ENCODE measurements at places on chromosomes 7 and 10.

DNA sequence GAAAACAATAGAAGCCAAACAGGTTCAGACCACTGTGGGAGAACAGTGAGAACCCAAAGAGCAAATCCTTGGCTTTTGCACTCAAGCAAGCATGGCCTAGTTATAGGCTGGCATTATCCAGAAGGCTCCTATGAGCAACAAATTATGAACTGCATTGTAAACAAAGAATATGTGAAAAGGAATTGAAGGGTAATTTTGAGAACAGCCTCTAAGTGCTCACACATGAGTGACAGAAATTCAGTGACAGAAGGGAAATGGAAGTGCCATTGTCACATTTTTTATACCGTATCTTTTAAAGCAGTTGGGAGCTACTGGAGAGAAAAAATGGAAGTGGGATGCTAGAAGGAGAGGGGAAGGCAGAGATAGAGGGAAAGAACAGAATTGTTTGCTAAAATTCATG lies 114.2 kb downstream of the MACC1 start:
- DNase-seq = no peak

DNA sequence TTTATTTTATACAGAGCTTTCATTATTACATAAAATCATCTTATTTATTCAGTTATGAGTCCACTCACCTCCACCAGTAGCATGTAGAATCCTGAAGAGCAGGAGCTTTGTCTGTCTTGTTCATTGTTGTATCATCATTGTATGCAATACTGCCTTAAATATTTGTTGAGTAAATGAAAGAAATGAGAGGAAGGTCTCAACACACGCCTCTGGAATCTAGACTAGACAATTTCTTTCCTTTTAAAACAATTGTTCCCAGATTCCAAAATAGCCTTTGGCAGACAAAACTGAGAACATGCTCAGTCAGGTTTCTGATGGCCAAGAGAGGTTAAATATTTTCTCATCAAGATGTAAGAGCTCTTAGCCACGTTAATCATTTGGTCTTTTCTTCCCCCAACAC lies 173.1 kb upstream of the AGR3 start:
- DNase-seq = no peak

DNA sequence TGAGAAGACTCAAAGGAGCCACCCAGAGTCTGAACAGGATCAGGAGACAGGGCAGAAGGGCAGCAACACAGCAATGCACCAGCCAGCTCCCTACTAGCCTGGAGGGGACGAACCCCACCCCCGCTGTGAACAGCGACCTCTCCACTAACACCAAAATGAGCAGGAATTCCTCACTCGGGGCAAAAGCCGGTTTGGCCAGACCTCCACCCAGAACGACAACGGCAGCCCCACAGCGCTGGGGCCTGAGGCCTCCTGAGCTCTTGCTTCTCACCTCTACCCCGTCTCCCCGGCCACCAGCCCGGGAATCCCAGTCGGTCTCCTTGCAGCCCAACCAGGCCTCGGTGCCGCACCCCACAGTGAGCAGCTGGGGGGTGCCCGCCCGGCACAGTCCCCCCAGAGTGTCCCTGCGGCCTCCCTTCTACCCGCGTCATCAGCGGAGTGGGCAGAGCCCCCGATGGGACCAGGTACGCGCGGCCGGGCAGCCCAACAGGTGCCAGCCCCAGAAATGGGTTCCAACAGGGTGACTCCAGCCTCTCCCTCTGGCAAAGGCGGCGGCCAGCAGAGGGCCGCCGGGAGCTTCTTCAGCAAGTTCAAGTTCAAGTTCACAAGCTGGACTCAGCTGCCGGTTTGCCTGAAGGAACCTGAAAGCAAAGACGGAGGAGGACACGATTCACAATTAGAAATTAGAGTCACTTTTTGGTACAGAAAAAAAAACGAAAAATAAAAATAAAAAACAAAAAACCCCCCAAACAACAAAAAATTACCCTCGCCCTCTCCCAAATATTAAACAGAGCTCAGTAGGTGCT lies 129.0 kb downstream of the MARCHF5 start:
- no peak for DNase-seq

GRCh38 chr7:516606-517456 lies 2.8 kb downstream of the PDGFA start:
- no peak for DNase-seq

GRCh38 chr10:1159131-1160061 lies 103.2 kb downstream of the WDR37 start:
- DNase-seq = no peak

DNA sequence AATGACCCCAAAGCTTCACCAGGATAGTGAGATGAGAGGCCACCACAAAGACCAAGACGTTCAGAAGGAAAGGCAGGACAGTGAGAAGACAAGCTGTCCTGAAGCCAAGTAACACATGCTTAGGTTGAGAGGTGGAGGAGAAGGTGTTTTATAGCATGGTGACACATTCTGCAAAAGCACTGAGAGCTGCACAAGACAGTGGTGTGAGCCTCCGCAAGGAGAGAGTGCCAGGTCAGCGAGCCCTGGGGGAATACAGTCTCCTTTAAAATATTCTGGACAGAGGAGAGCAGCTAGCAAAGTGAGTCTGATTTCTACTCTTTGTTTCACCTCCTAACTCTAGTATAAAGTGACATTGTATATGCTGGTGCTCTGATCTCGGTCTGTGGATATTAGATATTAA lies 68.0 kb upstream of the VKORC1L1 start:
- no peak for DNase-seq

GRCh38 chr10:80497187-80498077 lies 40.3 kb upstream of the SH2D4B start:
- DNase-seq = no peak

DNA sequence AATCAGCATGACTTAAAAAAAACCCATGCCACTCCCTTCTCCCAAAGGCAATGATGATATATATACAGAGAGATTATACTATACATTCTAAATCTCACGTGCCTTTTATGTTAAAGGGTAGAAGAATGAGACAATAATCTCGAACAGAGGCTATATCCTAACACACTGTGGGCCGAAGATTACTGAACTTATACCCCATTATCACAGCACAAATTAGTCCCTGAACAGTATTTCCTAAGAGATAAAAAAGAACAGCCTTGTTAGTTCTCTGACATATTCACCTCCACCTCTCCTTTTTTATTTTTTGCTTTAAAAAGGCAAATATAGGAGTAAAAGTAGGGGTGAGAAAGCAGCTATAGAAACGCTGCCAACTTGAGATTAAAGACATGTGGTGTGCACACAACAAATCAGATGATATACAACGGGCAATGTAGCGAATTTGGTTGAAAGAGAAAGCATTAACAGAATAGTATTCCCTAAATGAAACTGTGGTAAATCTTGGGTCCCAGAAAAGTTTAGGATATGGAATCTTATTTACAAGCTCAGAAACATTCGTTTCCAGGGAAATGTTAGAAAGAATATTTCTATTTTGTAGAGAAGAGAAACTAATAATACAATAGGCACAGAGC lies 69.5 kb downstream of the JMJD1C start:
- no peak for DNase-seq

DNA sequence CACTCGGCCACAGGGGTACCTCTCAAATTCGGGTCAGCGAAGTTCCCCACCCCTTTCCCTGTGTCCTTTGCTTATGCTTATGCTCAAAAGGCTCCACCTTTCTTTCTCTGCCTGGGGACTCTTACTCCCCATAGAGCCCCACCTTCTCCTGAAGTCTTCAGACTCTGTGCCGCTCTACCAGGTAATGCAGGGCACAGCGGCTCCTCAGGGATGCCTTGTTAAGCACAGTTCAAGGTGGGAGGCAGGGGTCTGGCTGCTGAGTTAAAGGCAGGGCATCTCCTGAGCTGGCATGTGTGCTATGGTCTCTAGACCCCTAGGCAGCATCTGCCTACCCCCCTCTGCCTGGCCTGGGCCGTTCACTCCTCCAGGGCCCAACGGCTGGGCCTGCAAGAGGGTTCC lies 3.0 kb upstream of the CXCL12 start:
- DNase-seq = no peak

DNA sequence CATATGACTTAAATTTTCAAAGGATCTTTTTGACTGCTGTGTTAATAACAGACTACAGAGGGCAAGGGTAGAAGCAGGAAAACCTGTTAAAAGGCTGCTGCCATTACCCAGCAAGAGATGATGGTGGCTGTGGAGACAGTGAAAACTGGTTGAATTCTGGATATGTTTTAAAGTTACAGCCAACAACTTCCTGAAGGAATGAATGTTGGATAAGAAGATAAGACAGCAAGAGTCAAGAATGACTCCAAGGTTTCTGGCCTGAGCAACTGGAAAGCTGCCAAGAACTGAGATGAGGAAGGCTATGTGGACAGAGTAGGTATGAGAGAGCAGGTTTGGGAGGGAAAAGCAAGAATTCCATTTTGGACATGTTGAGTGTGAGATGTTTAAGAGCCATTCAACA lies 19.1 kb downstream of the CNOT4 start:
- no peak for DNase-seq

DNA sequence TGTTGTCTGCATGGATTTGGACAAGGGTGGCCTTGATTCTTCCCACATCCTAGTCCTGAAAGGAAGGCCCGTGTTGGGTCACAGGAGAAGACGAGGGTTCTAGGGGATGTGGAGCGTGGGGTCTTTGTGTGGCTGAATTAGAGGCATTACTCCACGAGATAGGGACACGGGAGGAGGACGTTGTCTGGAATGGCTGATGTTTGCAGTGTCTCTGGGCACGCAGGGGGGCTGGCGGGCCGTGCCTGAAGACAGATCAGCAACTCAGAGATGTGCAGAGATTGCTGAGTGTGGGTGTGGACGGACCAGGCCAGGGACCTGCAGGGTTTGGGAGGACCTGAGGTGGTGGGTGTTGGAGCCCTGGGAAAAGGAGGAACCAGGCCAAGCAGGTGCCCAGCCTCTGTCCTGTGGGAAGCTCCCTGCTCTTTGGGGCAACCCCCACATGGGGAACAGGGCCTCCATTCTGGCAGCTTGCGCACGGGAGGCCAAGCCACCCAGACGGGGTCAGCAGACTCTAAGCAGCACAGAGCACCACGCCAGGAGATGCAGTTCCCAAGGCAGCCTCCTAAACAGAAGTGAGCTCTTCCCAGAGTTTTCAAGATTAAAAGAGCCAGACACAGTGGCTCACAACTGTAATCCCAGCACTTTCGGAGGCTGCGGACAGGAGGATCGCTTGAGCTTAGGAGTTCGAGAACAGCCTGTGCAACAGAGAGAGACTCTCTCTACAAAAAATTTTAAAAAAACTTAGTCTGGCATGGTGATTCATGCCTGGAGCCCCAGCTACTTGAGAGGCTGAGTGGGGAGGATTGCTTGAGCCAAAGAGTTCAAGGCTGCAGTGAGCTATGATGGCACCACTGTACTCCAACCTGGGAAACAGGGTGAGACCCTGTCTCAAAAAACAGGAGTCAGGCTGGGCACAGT lies 71.0 kb upstream of the GTF2I start:
- DNase-seq = no peak

GRCh38 chr10:18738835-18739234 lies 79.6 kb downstream of the ARL5B start:
- no peak for DNase-seq

DNA sequence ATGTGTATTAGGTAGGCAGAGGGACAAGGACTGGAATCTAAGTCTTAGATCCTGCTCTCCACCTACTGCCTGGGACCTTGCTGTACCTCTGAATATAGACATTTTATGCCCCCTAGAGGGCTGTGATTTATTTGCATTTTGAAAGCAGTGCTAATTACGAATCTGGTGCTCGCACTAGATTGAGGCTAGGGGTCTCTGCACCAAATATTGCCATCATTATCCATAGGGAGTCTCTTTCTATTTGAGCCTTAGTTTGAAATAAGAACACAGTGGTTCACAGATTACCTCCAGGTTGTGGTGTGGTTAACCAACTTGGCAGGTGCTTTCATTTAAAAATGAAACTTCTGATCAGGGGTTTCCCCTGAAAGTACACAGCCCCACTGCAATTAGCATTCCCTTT lies 41.8 kb downstream of the CNNM1 start:
- no peak for DNase-seq

DNA sequence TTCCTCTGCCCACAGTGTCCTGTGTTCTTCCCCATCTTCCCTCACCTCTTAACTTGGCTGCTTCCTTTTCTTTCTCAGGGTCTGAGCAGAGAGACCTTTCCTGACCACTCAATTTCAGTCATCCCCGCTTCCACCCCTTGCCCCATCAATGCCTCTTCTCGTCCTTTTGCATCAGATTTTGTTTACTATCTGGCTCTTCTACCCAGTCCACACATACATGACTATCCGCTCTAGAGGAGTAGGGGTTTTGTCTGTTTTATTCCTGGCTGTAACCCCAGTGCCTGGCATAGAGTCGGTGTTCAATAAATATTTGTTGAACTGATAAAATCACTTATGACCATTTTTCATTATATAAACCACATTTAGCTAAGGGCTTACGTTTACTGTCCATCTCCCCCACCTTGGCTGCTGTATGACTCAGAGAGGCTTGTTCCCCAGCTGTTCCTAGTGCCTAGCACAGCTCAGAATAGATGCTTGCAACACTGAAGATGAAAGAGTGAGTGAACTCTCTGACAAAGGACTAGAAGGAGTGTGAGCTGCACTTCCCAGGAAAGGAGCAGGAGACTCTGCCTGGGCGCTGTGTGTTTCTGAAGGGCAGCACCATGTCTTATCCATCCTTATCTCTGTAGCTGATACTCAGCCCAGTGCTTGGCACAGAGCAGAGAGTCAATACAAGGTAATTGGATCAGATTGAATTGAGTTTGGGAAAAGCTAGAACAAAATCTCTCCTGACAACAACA lies 21.9 kb downstream of the ARID5B start:
- no peak for DNase-seq

DNA sequence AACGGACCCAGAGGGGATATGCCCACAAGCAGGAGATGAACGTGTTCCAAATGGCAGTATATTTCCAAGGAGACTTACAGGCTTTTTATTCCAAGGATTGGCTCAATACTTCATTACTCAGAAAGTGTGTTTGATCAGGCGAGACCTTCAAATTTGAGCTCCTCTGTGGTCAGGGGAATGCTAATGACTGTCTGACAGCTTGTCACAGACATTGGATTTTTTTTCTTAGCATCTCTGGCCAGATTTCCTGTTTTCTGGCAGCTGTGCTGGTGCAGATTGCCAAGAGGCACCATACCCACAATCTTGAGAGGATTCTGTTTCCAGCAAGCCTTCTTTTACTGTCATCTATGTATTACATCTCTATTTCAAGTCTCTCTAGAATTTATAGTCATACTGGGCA lies 93.8 kb downstream of the C1GALT1 start:
- no peak for DNase-seq

DNA sequence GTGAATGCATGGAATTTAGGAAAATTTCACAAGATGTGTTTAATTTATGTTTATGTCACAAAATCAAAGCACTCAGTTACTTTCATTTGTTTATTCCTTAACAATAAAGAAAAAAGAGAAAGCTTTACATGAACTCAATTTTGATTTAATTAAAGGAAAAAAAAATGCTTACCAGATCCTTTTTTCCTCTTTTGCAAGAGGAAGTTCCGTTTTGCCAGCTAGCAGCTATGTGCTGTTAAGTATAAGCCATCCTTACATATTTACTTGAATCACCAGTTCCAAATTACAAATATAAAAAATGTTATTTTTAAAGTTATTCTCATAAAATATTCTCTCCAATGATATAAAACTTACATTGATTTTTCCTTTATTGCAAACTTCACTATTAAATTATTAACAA lies 12.7 kb downstream of the MRC1 start:
- no peak for DNase-seq

Measured in activated T-cell treated with anti-CD3 and anti-CD28 coated beads for 1 hour (primary cell).